ENCODE measurements at places on chromosomes 7 and 10.

GRCh38 chr7:4207011-4207410 is 475.1 kb upstream of the FOXK1 start:
- no peak for DNase-seq

GRCh38 chr7:21422751-21423150 is 5.1 kb upstream of the SP4 start:
- DNase-seq, result no peak

DNA sequence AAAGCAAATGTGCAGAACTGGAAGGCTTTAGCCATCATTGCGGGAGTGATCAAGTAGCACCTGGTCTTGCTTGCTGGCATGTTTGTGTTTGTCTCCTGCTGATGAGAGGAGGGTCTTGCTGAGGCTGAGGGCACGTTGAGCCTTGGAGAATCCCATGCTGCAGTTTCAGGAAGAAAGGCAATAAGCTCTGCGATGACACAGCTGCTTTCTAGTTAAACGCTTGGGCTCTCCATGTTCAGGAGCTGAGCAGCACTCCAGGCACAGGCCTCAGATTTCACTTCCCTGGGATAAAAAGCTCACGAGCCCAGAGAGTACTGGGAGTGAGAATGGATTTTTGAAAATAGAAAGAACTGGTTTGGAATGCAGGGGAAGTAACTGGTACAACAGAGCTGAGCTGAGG is 100.8 kb downstream of the LRRC18 start:
- no peak for DNase-seq

GRCh38 chr7:42947521-42947920 is 15.3 kb downstream of the MRPL32 start:
- DNase-seq, result no peak

GRCh38 chr10:75497997-75498883 is 66.8 kb downstream of the LRMDA start:
- no peak for DNase-seq

- DNase-seq, result no peak
These were observed 7.9 kb upstream of the FAM170B start for GRCh38 chr10:49141541-49142332.

DNA sequence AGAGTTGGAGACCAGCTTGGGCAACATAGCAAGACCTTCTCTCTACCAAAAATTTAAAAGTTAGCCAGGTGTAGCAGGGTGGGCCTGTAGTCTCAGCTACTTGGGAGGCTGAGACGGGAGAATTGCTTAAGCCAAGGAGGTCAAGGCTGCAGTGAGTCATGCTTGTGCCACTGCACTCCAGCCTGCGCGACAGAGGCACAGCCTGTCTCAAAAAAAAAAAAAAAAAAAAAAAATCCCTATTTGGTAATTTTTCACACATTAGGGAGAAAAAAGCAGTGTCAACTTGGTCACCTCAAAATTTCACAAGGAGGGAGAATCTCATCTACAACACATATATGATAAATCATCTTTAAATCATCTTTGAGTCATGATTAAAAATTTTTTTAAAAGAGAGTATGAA is 6.4 kb upstream of the ZNF398 start:
- no peak for DNase-seq

GRCh38 chr7:22944022-22944421 is 69.9 kb downstream of the HYCC1 start:
- DNase-seq, result no peak

DNA sequence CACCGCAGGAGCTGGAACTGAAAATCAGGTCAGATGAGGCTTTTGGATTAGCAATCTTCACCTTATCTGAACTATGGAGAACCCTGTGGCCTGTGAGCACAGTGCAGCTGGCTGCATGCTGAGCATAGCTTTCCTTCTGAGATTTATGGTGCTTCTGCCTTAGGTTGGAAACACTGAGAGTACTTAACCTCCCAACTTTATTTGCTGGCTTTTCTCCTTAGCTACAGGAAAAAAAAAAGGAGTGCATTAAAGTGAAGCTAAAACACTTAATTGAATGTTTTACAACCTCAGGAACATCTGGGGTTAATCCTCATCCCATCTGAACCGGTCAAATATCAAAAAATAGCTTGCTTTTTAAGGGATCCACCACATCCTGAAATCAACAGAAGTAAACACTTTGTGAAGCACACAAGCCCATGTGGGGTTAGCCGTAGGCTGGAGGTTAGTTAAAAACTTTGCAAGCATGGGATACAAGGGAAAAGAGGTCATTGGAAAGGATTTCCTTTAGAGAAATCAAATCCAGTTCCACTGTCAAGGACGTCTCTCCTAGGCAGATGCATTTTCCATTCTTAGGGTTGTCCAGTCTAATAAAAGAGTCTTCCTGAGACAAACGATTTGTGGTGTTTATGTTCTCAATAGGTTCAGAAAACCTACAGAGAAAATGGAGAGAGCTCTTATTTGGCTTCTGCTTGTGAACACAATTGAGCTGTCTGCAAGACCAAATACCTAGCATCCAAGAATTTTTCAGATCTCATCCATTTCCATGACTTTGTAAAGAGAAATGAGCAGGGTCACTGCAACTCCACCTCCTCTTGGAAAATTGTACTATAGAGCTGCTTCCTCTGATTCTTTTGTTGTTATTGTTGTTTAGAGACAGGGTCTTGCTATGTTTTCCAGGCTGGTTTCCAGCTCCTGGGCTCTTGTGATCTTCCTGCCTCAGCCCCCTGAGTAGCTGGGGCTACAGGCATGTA is 470.4 kb upstream of the IGFBP3 start:
- no peak for DNase-seq

- DNase-seq, result no peak
These were observed 776.4 kb downstream of the GATA3 start for GRCh38 chr10:8830876-8831275.

- DNase-seq, result no peak
These were observed 115.3 kb downstream of the PTPN20 start for GRCh38 chr10:47026301-47027107.

GRCh38 chr7:46586406-46586805 is 665.3 kb upstream of the IGFBP3 start:
- no peak for DNase-seq

GRCh38 chr10:49350846-49351532 is 44.9 kb downstream of the DRGX start:
- peak; percentile 31 for DNase-seq

DNA sequence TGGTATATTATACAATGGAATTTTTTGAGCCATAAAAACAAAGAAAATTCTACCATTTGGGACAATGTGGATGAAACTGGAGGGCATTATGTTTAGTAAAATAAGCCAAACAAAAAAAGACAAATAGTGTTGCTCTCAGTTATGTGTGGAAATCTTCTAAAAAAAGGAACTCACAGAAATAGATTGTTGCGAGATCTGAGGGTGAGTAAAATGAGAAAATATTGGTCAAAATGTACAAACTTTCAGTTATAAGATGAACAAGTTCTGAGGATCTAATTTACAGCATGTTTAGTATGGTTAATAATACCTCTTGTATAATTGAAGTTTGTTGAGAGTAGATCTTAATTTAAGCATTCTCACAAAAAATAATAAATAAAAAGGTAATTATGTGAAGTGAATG is 291.2 kb downstream of the KIF20B start:
- no peak for DNase-seq

GRCh38 chr7:151057506-151057988 is at the start of gene CDK5:
CDK5 (minus strand) TSS chr7:151057897; CDS start chr7:151057848, 49 bp downstream.
- no peak for DNase-seq

DNA sequence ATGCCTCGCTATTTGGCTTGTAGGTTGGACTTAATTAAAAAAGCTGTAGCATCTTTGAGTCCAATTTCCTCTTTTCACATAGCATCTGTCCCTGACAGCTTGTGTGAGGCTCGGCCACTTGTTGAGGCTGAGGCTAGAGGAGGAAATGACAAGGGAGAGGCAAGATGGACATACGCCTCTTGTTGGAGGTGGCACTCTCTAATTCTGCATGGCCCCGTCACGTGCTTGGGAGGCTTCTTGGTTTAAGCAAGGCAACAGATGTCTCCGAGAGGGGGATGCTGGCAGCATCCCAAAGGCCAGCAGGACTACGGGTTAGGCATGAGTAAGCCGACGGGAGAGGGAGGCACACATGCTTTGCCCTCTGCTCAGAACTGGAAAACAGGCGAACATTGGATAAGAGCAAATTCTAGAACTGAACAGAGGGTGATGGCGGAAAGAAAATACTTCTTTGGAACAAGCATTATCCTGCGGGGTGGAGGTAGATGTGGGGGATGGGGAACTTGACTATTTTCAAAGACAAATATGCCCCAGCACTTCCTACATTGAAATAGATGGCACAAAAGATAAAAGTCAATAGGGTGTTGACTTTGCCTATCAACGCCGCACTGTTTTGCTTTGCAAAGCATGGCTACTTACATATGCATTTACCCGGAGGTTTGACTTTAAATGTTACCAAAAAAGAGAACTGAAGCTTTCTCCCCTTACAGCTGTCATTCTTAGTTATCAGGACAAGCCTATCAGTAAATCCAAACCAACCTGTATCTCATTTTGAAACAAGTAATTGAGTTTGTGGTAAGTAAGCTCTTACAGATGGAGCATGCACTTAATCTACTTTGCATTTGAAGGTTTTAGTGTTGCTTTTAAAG is 94.8 kb downstream of the CHN2 start:
- DNase-seq, result peak; percentile 100

DNA sequence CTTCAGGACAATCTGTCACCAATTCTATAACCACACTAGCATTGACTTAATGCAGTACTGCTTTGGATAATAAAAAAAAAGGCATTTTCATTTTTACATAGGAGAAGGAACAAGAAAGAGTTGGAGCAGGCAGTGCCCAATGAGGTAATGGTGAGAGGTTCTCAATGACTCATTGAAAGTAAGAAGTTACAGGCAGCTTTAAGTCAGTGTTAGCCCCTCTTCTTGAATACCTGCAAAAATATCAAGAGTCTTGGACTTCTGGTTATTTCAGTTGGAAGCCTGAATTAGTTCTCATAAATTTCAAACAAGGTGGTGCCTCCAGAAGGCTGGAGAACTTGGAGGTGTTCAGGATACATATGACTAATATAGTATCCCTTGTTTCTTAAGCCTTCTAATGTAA is 422.5 kb downstream of the HTR7 start:
- no peak for DNase-seq

GRCh38 chr7:11415101-11415500 is 416.9 kb downstream of the THSD7A start:
- peak; percentile 79 for DNase-seq

Measured in NCI-H69 (cell line).